ENCODE measurements at places on chromosomes 12 and 14.

DNA sequence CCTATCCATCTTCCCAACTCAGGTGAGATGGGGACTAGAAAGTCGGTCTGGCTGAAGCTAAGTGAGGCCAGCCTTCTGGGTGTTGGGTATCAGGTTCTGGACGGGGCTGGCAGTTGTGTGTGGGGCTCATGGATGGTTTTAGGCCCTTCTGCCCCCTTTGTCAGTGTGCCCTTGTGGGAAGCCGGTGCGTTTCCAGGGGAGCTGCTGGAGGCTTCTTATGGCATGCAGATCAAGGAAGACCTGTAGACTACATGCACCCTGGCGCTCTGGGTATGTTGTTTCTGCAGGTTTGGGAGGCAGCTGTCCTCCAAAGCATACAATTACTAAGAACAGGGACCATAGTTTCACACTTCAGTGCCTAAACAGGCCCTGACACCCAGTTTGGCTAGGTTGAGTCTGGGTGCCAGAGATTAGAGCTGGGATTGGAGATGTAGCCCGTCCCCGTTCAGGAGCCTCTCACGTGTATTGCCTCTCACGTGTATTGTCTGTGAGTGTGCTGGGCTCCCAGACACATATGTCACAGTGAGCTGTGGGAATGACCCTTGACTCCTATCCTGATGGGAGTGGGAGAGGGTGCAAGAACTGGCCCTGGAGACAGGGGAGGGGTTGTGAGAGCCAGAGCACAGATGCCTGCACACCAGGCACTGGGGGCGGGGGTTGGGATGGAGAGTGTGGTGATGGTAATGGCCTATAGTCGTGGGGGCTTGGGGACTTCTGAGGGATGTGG lies 84.4 kb downstream of the SLC25A47 start:
- DNase-seq: peak; percentile 40

- DNase-seq: no peak
Measured at GRCh38 chr14:102778338-102779083, 1.3 kb downstream of the TRAF3 start.

GRCh38 chr14:34043627-34044372 lies 92.9 kb upstream of the EGLN3 start:
- DNase-seq: no peak

GRCh38 chr14:99326041-99326710 lies 54.2 kb upstream of the BCL11B start:
- DNase-seq: no peak

DNA sequence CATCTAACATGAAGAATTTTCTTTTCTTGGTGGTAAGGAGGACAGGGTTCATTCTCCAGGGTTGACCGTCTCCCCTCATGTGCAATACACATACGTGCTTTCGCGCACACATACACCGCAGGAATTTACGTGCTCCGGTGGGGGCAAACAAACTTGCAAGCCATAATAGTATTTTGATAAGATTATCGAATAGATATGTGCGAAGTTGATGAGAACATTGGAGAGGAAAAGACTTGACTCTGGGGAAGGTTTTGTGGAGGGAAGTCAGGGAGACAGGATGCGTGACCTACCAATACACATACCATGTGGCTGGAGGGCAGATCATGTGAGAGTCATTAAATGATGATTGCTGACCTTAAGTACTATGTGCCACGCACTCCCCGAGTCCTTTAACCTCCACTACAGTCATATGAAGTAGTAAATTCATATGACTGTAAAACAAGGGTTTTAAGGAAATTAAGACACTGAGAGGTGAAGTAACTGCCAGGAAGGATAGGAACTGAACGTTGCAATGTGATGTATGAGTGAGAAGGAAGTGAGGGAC lies 921 bp downstream of the RAD51B start:
- no peak for DNase-seq

DNA sequence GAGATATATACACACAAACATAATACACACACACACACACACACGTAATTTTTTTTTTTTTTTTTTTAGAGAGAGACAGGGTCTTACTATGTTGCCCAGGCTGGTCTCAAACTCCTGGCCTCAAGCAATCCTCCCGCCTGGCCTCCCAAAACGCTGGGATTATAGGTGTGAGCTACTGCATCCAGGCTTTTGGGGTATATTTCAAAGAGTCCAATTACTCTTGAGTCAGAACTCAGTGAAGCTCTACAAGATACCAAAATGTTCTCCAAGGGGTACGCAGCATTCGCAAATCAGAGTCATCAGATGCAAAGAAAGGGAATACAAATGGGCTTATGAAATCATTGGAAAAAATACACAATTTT lies 54.0 kb downstream of the PHLDA1 start:
- DNase-seq: no peak

DNA sequence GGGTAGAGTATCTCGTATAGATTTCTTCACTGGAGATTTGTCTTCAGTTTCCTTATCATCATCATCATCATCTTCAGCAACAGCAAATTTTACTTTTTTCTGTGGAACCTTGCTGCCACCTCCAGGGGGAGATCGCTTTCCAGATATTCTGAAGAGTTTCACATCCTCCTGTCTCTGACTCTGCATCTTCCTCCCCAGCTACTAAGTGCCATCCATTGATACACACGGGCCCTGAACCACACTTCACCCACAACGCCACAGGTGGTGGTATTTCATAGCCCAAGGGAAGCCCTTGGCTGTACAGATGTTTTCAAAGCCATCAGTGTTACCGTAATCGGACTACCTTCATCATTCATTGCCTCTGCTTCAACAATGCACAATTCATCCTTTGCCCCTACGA lies 82.2 kb downstream of the PPP2R5C start:
- no peak for DNase-seq

DNA sequence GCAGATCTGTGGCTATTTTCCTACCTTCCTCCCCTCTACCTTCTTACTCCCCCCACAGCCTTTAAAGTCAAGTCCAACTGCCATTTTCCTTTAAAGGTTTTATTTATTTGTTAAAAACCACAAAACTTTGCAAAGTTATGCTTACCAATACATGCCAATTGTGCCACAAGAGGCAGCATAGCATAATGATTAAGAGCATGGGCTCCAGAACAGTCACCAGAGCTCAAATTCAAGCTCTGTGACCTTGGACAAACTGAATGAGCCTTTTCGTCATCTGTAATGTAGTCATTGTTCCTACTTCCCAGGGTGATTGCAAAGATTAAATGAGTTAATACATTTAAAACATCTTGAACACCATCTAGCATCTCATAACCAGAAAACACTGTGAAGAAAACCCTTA lies 13.0 kb upstream of the FMNL3 start:
- DNase-seq: no peak

DNA sequence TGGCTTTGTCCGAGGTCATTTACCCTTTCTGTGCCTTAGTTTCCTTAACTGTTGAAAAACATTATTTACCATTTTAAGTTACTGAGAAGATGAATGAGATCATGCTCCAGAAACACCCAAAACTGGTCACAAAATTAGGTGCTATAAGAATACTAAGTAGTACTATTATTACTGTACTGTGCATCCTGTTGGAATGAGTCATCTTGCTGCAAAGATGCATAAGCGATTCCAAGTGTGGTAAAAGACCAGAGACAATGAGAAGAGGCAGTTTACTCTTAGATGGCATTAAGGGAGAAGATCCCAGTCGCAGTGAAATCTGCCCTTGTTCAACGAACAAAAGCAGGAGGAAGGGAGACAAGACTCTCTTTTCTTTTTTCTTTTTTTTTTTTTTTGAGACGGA lies 4.2 kb upstream of the PLEKHA5 start:
- DNase-seq: no peak

GRCh38 chr14:105173901-105174894 lies 5.6 kb upstream of the JAG2 start:
- no peak for DNase-seq

GRCh38 chr12:64780531-64781279 lies 21.5 kb upstream of the GNS start:
- peak; percentile 77 for DNase-seq

DNA sequence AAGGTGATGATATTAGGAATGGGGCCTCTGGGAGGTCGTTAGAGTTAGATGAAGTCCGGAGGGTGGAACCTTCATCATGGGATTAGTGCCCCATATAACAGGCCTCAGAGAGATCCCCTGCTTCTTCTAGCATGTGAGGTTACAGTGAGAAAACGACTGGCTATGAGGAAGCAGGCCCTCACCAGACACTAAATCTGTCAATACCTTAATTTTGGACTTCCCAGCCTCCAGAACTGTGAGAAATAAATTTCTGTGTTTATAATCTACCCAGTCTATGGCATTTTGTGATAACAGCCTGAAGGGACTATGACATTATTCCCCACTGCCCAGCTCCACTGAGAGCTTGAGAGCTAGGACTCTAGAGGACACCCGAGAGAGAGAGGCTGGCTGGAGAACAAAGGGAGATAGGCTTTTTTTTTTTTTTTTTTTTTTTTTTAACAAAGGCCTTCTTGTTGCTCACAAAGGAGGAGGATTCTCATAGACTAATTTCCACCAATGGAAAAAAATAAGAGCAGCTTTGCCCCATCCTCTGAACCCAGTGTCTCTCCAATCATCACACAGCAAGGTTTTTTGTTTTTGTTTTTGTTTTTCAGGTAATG lies 87.8 kb upstream of the EEA1 start:
- DNase-seq: no peak

- no peak for DNase-seq
Measured at GRCh38 chr12:101491329-101491728, 16.2 kb downstream of the SPIC start.

DNA sequence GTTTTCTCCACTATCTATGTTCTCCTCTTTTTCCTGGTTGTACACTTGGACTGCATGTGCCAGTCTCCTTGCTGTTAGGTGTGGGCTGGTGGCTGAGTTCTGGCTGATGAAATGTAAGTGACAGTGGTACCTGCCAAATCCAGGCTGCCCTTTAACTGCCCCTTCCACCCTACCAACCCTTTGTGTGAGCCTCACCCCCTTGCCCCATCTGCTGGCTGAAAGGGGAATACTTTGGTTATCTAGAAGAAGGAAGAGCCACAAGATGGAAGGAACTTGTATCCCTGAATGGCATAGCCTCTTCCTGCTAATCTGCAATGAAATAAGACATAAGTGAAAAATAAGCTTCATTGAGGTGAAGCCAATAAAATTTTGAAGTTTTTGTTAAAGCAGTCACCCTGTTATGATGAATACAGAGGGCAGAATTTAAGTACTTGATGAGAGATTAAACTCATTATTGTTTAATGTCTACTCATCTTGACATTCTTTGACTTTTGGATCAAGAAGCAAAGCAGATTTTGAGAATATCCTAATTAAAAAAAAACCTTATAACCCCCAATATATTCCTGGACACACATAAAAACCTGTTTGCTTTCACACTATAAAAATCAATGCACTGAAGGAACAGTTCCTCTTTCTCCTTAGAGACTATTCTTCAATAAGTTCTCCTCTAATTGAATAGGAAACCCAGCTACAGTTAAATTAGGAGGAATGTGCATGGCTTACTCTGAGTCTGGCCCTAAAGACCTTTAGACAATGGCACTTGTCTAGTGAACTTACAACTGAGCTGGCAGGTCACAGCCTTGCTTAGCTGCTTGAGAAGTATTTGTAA lies 262.6 kb upstream of the BTG1 start:
- DNase-seq: peak; percentile 57

- DNase-seq: peak; percentile 15
Measured at GRCh38 chr14:101498526-101498860, 62.8 kb upstream of the DIO3 start.

- no peak for DNase-seq
Measured at GRCh38 chr12:66644151-66644550, 34.7 kb downstream of the GRIP1 start.

GRCh38 chr12:53355121-53355520 lies 19.0 kb upstream of the SP7 start:
- DNase-seq: no peak

DNA sequence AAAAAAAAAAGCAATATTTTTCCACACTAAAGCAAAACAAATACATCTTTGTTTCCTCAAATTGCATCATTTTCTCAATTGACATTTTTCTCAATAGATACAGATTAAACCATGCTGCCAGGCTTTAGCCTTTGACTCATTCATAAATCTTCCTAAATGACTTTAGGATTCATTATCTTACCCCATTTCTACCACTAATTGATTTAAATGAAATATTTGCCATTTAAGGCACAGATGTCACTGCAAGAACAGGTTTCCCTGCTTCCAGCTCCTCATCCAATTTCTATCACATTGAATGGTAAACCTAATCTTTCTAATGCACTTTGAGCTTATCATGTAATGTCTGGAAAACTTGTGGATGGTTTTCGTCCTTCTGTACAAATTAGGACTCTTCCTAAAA lies 298.7 kb downstream of the RPL10L start:
- no peak for DNase-seq

DNA sequence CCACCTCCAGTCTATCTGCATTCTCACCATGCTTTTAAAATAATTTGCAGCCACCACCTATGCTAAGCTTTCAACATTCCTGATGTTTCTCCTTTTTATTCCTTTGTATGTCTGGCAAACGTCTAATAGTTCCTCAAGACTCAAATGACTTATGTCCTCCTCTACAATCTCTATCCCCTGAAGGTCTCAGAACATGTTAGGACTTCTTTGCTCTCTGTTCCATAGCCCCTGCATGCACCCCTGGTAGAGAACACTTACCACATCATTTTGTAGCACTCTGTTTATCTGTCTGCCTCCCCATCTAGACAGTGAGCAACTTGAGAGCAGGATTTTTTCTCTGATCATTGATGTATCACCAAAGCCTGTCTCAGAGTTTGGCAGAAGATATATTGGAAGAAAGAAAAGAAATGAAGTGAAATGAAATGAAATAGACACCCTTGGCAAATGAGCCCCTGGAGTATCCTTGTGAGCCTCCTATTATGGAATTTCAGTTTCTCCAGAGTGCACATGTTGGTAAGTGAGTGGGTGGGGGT lies 1231.2 kb upstream of the FLRT2 start:
- DNase-seq: no peak
